ENCODE measurements at places on chromosomes 3 and 15.

DNA sequence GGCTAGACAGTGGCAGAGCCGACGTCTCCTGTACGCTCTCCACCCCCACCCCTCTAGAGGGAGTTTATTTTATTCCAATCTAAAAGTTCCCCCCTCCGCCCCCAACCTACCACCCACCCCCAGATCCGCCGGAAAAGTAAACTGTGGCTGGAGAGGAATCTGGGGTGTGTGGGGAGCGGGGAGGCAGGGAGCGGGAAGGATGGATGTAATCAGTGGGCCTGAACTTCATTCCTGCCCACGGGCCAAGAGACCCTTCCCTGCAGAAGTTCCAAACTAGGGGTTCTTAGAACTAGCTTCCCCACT lies 537 bp upstream of the CSRNP1 start:
- DNase-seq: no peak

DNA sequence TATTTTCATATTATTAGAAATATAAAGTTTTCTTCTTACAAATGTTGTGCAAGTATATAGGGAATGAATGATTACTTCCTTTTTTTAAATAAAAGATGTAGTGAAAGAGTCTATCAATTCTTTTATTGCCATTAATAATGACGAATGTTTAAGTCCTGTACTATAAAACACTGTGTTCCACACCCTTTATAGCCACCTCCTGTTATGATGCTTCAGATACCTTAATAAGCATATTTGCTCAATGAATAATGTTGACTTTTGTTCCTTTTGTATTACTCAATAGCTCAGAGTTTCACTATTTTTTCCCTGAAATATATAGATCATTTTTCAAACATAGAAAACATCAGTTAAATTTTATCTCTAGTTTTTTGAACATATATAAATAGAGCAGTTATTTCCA lies 378.2 kb upstream of the THBS1 start:
- DNase-seq: no peak

DNA sequence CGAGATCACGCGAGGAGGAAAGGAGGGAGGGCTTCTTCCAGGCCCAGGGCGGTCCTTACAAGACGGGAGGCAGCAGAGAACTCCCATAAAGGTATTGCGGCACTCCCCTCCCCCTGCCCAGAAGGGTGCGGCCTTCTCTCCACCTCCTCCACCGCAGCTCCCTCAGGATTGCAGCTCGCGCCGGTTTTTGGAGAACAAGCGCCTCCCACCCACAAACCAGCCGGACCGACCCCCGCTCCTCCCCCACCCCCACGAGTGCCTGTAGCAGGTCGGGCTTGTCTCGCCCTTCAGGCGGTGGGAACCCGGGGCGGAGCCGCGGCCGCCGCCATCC lies 1.1 kb upstream of the SETD5 start:
- peak; percentile 85 for DNase-seq

DNA sequence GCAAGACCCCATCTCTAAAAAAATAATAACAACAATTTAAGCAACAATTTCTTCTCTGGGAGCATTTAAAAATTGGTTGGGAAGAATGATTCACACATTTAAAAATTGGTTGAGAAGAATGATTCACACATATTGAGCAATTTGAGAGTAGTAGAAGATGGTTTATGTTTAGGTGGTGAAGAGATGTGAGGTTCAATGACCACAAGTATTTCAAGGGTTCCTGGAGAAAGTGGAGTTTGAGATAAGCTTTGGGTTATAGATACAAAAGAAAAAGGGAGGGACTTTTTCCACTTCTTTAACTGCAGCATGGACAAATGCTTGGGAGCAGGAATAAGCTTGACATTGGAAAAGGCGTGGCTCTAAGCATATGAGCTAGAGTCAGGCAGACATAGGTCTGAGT lies 145.7 kb upstream of the NPHP3 start:
- DNase-seq: no peak

- no peak for DNase-seq
These were observed 66.2 kb upstream of the CORO2B start for GRCh38 chr15:68512598-68512997.

All from NCI-H526 (cell line).